ENCODE measurements at places on chromosomes 3 and 15.

DNA sequence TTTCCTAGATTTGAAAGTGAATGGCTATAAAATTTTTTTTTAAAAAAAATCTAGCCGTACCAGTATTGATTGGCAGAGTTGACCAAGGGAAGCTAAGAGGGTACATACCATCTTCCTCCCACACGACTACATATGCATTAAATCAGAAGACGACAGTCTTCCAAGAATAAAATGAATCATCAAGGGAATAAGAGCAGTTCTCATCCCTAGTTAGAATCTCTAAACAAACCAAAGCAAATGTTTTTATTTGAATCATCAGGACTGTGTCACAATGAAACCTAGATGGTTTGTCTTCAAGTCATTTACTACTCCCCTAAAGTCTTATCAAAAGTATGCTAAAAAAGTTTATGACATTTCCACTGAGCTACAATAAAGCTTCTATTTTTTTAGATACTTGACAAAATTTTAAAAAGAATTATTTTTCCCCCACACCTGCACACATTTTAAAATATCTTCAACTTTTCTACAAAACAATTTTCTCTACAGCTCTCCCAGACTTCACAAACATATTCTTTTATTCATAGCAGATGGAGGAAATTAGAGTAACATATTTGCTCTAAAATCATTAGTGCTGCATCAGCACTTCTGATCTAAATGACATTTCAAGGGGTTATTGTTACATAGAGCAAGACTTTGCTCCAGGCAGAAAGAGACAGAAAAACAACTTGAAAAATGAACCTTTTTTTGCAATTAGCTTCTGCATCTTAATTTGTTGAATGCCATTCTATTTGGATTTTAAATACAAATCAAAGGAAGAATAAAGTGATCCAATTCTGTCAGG lies 547.1 kb downstream of the FHIT start:
- DNase-seq, result no peak

DNA sequence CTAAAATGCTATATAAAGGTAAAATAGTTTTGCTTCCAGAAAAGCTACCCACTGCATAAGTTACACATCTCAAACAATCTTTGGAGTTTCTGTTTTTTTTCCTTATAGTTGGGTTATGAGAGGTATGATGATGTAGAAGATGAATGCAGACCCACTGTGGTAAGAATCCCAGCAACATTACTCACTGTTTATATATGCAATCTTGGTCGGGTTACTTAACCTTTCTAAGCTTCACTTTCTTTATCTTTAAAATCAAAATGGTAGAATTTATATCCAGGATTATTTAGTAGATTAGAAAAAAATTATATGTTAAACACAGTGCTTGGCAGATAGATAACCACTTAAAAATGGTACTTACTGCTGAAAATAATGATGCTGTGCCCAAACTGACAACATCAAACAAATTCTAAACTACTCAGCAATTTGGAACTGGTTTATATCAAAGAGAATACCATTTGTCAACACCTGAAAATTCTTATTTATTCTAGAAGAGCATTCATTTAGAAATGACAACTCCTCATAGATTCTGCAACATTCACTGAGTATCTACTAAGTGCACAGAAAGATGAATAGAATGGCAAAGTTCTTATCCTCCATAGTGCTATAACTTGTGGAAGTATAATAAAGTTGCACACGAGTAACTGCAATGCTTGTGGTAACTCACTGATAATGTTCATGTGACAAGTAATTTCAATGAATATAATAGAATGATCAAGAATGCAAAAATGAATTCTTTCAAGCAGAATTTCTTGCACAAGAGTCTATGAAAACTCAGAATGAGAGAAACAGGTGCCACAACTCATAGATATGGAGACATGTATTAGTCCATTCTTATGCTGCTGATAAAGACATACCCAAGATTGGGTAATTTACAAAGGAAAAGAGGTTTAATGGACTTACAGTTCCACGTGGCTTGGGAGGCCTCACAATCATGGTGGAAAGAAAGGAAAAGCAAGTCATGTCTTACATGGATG lies 129.0 kb upstream of the SLC7A14 start:
- DNase-seq, result no peak

DNA sequence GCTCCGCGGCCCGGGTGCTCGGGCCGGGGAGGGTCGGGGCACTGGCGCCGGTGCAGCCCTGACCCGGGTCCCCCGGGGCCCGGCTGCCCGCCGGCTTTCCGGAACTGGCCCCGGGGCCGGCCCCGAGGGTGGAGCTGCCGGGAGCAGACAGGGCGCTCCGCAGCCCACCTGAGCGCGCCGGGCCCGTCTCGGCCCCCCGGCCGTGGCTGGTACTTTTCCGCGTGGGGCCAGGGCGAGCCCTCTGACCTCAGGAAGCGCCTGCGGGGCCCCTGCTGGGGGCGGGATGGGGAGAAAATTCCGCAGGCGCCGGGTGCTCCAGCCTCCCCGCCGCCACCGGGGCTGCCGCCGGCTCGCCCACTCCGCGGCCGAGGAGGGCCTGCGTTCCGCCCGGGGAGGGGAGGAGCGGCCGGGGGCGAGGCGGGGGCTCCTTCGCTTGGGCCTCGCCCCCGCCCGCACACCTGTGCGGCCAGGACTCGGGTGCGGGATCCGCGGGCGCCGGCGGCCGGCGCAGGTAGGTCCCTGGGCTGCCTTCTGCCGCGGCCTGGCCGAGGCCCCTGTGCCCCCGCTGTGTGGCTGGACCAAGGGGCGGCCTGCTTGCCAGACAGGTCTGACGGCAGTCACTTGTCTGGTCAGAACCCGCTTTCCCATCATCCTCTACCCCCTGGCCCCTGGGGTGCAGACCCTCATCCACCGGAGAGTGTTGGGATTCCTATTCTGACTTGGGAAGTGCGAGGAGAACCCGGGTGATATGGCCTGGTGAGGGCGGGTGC lies 3.5 kb downstream of the FURIN start:
- no peak for DNase-seq

- DNase-seq, result no peak
These were observed 30.2 kb downstream of the ZNF710 start for GRCh38 chr15:90031231-90031791.

GRCh38 chr3:149816311-149816710 lies 3.3 kb downstream of the RNF13 start:
- DNase-seq, result no peak

GRCh38 chr15:74131628-74132413 lies 1.4 kb downstream of the ISLR2 start:
- no peak for DNase-seq

GRCh38 chr15:62254137-62254934 lies 89.3 kb upstream of the C2CD4B start:
- DNase-seq, result peak; percentile 64

DNA sequence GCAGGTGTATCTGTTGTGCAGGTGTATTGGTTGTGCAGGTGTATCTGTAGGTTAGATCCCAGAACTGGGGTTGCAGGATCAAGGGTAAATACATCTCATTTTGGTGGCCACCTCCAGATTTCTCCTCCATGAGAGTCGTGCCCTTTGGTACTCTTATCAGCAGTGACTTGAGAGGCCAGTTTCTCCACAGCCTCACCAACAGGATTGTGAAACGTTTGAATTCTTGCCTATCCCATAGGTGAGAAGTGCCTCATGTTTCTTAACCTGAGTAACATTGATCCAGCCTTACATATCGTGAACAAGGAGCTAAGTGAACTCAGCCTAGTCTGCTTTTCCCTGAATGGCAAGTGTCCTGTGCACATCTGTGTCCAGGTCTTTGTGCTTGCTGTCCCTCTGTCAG lies 55.4 kb downstream of the CMTM8 start:
- DNase-seq, result no peak

GRCh38 chr3:185253645-185254410 lies at the start of gene EHHADH:
Gene EHHADH (minus strand): TSS chr3:185254049. CDS start chr3:185254022, 27 bp downstream.
- peak; percentile 49 for DNase-seq

DNA sequence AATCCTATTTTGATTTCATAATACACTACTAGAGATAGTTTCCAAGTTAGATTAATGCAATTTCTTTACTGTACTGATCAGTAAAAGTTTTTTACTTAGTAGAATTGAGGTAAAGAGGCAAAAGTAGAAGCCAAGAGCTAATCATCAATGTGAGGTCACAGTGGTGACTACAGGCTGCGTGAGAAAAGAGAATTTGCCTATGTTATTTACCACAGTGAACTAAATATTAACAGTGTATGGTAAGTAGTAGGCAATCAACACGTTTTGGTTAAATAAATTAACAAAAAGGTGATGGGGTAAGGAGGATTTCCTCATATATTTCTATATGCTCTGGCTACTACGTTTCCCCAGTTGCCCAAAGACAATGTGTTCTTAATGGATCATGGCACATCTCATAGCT lies 202.2 kb upstream of the CMC1 start:
- DNase-seq, result no peak

- DNase-seq, result no peak
These were observed 51.0 kb upstream of the SH3GL3 start for GRCh38 chr15:83396101-83396500.

DNA sequence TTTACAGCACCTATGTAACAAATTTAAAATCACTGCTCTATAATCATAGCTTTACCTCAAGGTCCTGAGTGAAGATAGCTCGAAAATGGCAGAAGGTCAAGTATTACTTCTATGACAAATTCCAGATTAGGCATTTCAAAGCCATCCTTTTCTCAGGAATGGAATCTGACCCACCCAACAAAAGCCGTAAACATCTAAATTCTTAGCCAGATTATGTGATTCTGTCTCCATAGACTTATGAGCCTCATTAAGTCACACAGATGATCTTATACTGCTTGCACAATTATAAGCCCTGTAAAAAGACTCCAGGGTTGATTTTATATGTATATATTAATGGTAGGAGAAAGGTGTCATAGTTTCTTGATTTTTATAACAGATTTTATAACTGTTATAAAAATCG lies 56.9 kb downstream of the CEP152 start:
- DNase-seq, result no peak

DNA sequence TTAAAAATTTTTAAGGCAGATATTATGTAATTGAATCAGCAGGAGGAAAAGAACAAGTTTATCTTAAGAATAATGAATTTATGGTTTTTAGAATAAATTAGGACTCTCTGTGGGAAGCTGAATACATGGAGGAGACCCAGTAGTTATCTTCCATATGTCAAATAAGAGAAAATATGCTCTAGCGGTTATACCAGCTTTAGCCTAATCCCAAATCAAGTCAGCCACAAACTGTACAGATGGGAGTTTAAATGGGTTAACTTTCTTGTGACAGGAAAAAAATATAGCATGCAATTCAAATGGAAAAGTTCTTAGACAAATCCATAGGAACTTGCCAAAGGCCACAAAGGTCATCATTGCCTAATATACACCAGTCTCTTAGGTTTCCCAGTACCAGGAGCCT lies 84.3 kb downstream of the TTBK2 start:
- DNase-seq, result no peak

GRCh38 chr15:73927476-73928240 lies 1.4 kb downstream of the LOXL1 start:
- DNase-seq, result peak; percentile 85

GRCh38 chr3:12044860-12045259 lies 40.7 kb downstream of the SYN2 start:
- DNase-seq, result no peak

DNA sequence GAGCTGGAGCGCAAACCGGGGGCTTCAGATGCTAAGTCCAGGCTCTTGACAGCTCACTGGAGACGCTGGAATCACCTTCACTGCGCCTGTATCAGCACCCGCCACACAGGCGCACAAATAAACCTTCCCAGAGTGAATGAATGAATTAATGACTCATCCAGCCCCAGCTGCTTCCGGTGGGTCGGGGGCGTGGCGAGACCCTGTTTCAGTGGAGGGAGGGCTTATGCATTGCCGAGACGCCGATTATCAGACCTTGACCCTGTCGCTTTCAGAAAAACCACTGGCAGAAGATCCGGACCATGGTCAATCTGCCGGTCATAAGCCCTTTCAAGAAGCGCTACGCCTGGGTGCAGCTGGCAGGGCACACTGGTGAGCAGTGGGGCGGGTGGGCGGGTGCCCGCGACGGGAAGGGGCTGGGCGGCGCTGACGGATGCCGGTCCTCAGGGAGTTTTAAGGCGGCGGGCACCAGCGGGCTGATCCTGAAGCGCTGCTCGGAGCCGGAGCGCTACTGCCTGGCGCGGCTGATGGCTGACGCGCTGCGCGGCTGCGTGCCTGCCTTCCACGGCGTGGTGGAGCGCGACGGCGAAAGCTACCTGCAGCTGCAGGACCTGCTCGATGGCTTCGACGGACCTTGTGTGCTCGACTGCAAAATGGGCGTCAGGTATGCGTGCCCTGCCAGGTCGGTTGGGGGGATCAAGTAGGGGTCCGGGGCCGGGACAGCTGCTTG lies 7.7 kb downstream of the ITPKA start:
- peak; percentile 48 for DNase-seq

DNA sequence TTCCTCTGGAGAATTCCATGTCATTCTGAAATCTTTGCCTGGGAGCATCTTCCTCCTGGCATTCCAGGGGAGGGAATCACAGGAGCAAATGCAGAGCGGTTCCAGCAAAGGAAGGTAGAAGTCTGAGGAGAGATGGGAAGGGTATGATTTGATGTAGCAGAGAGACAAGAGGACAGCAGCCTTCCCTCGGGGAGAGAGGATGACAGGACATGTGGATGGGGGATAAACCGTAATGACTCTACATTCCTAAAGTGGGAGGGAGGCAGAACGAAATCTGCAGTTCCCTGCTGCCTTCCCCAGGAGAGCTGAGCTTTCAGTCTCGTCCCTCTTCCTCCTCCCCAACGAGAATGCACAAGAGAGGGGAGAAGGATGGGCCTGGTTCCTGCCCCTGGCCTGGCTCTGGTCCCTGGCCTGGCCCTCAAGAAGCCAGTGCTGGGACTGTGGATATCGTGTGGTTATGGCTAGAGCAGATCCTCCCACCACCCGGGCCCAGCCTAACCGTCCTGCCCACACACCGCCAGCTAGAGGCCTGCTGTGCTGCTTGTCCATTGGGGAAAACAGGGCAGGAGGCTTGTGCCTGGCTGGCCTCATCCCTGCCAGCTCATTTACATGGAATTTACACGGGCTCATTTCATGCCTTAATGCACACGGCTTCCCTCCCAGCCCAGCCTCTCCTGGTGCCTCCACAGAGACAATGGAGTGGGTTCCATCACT lies 26.6 kb downstream of the SEMA7A start:
- no peak for DNase-seq

DNA sequence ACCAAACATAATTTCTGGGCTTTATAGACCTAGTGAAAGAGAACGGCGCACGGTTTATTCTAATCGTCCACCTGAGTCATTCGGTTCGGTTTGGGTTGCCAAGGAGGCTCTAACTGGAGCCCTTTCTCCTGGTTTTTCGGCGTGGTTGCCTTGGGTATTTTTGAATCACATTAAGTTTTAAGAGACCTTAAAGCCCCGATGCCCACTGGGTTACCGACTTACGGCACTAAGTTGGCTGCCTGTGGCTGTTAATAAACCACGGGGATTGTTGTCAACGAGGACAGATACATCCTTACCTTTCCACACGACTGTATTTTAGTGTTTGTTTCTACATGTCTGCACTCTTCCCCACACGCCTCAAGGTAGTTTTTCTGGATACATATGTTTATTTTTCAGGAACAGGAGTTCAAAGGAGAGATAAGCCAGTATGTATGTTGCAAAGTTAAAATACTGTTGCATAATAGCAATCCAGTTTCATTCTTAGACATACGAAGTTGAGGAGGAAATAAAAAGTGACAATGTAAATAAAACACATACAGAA lies 1.2 kb upstream of the ANP32A start:
- DNase-seq, result peak; percentile 23

- no peak for DNase-seq
These were observed 9.2 kb upstream of the ATP8B4 start for GRCh38 chr15:50128266-50128665.

GRCh38 chr15:76393614-76394013 lies 57.0 kb downstream of the ISL2 start:
- DNase-seq, result no peak

GRCh38 chr3:149115114-149115513 lies 14.3 kb upstream of the HPS3 start:
- no peak for DNase-seq

Data from activated naive CD4-positive, alpha-beta T cell treated with anti-CD3 and anti-CD28 coated beads, Interleukin-2, amount 50 U/mL, for 16 hours (primary cell).